Stimulated activated CD4-positive, alpha-beta T cell treated with anti-CD3 and anti-CD28 coated beads, Interleukin-15, amount 100 ng/mL, for 48 hours (primary cell): ENCODE measurements at places on chromosomes 4 and X.

- DNase-seq = no peak
These were observed 122.6 kb upstream of the CPEB2 start for GRCh38 chr4:14879683-14880082.

DNA sequence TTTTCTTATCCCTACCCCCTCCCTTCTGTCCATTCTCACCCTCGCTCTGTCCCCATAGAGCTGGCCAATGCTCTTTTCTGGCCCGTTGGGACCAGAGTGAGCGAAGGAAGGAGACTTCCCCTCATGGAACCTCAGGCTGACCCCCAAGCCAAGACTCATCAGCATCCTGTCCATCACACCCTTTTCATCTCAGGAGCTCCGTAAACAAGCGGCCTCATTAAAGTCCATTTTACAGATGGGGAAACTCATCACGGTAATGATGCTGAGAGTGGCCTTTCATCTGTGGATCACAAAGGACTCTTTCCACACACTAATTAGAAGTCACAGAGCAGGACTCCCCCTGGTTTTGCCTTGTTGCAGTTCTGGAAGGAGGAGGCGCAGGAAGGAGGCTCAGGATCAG is 67.4 kb upstream of the SLC34A2 start:
- no peak for DNase-seq

- no peak for DNase-seq
These were observed 2.4 kb downstream of the CXXC4 start for GRCh38 chr4:104492183-104492771.

GRCh38 chrX:46559062-46559461 is 13.8 kb upstream of the ZNF674 start:
- DNase-seq = no peak

DNA sequence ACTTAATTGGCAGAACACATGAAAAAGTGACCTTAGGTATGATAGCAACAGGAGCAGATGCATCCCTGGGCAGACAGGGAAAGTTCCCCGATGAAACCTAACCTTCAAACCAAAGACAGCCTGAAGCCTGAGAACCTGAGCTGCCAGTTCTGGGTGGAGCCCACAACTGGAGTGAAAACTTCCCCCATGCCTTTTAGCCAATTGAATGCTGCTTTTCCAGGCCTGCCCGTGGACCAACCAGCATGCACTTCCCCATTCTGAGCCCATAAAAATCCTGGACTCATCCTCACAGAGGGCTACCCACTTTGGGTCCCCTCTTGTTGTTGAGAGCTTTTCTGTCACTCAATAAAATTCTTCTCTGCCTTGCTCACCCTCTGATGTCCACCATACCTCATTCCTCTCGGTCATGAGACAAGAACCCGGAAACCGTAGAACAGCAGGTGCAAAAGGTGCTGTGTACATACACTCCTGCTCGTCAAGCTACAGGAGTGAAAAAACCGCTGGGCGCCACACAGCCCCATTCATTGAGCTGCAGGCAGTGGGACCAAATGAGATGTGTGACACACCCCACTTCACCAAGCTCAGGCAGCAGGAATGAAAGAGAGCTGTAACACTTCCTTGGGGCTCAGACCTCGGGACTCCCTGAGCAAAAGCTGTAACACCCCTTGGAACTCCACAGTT is 13.9 kb upstream of the SLC7A11 start:
- DNase-seq = no peak

DNA sequence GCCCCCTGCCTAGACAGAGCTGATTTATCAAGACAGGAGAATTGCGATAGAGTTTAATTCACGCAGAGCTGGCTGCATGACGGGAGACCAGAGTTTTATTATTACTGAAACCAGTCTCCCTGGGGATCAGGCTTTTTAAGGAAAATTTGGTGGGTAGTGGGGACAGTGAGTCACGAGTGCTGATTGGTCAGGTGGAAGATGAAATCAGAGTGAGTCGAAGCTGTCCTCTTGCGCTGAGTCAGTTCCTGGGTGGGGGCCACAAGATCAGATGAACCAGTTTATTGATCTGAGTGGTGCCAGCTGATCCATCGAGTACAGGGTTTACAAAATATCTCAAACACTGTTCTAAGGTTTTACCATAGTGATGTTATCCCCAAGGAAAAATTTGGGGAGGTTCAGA is 36.6 kb downstream of the MYOZ2 start:
- DNase-seq = no peak

DNA sequence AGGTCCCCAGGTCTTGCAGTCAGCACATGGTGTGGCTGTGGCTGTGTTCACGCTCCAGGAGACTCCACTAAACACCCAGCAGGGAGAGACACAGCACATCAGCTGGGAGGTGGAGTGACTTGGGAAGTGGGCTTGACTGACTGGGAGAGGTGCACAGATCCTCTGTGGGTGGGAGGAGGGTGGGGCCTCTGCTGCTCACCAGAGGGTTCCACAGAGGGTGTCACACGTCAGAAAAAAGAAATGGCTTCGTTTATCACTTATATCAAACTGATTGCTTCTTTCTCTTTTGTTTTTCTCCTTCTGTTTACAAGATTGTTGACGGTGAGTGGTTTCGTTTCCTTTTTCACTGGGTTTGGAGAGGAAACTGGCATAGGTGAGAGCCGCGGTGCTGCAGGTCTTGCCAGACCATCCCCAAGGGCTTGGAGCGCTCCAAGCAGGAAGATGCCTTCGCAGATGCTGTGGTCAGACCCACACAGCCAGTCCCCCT is 24.8 kb upstream of the FAM193A start:
- no peak for DNase-seq

DNA sequence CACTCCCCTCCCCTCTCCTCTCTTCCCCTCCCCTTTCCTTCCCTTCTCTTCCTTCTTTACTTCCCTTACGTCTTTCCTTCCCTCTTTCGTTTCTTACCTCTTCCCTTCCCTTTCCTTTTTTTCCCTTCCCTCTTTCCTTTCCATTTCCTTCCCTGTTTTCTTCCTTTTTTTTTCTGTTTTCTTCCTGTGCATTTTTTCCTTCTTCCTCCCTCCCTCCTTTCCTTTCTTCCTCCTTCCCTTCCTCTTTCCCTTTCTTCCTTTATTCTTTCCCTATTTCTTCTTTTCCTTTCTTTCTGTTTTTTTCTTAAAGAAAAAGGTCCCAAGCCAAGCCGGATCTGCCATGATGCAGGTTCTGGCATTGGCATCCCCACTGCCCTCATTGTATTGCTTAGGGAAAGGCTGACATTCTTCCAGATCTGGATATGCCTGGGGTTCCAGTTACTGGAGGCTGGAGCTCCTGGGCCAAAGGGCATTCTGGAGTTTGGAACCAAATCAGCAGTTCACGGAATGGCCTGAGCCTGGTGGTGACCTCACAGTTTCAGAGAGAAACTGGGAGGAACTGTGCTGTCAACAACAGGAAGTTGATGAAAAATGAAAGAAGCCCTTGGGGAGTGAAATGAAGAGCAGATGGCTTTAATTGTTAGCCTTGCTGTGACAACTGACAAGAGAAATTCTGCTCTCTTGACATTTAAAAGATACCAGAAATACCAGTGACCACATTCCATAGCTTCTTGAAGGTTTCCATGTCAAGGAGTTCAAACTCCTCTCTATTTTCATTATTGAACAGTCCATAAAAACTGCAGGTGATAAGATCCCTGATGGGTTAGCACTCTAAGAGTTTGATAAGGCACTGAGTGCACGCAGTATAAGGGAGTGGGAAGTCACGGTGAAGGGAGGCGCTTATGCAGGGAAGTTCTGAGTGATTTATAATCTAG is 622.1 kb downstream of the SPRY1 start:
- DNase-seq = no peak

GRCh38 chrX:78092296-78092695 is 11.8 kb upstream of the PGK1 start:
- no peak for DNase-seq

DNA sequence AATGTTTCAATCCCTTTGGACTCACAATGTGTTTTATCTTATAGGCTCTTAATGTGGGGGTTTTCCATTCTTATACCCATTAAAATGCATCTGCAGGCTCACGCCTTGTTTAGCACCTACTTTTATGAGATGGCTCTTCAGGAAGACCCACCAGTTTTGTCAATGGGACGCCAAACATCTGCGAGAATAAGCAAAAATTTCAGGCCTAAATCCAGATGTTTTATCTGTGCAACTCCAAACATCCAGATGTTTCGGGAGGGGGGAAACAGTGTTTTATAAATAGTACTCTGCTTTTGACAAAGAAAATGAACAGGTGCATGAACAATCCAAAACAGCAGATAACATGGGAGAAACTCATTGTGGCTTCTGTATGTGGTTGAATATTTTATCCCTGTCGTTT is 342.8 kb downstream of the DHX15 start:
- no peak for DNase-seq

DNA sequence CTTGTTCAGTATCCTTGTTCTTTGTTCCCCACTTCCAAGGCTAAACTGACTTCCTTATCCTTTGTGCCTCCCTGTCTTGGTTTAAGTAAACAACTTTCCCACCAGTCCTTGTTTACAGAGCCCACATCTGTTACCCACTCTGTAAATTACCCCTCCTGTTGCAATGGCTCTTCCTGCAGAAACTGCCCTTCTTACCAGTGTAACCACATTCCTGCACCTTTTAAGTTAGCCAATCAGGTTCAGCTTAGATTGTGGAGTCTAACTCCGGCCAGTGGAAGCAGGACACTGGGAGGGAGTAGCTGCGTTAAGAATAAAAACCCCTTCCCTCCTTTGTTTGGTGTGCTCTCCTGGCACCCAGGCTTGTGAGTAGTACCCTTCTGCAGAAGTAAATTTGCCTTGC is 360.9 kb downstream of the PRDM5 start:
- no peak for DNase-seq

DNA sequence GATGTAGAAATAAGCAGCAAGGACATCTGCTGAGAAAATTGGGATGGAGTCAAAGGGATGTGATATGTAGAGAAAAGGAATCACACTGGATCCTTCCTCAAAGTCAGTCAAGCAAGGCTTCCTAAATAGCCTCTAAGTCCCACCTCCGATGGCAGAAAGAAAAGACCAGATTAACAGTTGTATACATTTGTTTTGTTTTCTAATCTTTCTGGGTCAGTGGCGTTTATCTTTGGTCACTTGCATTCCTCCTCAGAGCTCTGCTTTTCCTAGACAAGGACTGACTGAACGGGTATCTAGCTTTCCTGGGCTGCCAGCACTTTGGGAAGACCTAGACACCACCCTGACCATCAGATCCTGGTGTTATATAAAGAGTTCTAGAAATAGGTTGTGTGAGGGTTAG is 23.2 kb downstream of the PACRGL start:
- DNase-seq = no peak

- no peak for DNase-seq
These were observed 784 bp downstream of the MAP7D3 start for GRCh38 chrX:136250191-136251040.

DNA sequence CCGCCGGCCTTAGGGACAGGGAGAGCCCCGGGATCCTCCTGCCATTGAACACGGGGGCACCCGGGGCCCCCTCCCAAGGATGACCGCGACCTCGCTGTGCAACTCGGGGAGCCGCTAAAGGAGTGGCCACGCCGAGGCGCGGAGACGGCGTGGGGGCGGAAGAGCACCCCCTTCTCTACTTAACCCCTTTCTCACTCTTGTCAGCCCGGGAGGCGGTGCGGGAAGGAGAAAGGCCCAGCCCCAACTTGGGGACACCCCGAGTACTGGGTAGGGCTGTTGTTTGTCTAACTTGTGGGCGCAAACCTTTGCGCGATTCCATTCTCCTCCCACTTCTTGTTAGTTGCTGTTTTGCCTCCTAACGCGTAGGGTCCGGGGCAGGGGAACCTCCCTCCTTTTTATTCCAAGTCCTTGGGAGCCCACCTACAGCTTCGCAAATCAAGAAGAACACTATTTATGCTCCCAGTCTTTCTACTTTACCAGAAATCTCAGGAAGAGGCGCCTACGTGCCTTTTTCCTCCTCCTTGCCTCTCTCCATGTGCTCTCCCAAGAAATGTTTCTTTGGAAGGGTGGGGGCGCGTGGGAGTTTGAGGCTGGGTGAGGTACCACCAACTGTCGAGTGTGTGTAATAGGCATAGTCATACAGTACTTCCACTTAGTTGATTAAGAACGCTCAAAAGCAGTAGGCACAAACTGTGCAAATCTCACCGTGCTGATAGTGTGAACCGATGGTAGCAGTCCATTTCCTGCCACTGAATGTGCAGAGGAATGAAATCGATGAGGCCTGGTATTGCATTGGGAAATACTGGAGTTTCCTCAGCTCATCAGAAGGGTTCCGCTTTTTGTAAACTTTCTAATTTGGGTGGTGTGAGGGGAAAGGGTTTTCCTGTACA is 813 bp downstream of the DIAPH2 start:
- peak; percentile 26 for DNase-seq

DNA sequence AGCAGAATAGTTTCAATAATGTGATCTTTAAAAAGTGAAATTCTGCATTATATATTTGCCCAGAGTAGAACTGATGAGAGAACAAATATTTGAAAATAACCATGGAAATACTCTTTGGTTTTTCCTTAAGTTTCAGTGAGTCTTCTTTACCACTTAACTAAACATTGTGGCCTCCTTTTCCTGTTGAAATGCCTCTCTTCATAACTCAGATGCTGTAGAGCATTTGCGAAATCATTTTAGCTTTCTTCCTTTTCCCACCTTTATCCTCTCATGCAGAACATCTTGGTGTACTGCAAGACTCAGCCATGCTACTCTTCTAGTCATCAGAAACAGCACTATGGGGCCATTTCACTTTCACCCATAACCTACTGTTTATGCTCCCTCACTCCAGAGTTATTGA is 48.2 kb downstream of the CASK start:
- no peak for DNase-seq

DNA sequence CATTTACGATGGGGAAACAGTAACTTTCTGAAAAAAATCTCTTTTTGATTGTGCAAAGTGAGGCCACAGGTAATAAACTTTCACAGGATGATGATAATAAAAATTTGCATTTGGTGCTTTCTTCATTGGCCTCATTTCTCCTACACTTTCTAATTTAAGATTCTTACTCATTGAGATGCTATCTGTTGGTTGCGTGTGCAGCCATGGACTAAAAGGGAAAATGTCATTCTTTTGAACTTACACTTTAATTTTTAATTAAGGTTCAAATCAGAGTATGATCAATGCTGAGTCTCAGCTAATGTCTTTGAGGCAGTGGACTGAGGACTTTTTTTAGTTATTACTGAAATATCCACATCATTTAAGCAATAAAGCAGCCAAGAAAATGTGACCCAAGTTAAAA is 87.6 kb downstream of the SEL1L3 start:
- no peak for DNase-seq

DNA sequence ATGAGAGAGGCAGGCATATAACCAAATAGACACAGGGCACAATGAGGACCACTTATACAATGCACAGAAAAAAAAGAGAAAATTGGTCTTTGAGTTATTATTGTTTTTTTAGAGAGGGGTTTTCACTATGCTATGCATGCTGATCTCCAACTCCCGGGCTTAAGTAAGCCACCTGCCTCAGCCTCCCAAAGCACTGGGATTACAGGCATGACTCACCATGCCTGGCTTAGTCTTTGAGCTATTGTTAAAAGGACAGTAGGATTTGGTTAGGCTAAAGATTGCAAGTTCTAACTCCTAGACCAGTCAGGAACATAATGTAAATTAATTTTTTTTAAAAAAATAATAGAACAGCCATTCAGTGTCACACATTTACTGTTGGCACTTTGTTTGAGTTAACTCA is 340.1 kb downstream of the GPAT3 start:
- no peak for DNase-seq

- no peak for DNase-seq
These were observed 52.8 kb downstream of the NFKB1 start for GRCh38 chr4:102553982-102554381.
